ENCODE measurements at places on chromosomes 2 and 18.

- DNase-seq = no peak
Observed at GRCh38 chr2:156399224-156399949, 36.8 kb upstream of the GPD2 start.

GRCh38 chr2:106105151-106105922 lies 88.8 kb downstream of the UXS1 start:
- DNase-seq = no peak

- no peak for DNase-seq
Observed at GRCh38 chr2:42071791-42072190, 24.0 kb downstream of the PKDCC start.

GRCh38 chr2:161983331-161983651 lies 90.7 kb downstream of the DPP4 start:
- no peak for DNase-seq

GRCh38 chr2:132503701-132504100 lies 87.1 kb downstream of the GPR39 start:
- DNase-seq = no peak

GRCh38 chr2:56715683-56716082 lies 531.9 kb downstream of the CCDC85A start:
- DNase-seq = no peak

- no peak for DNase-seq
Observed at GRCh38 chr2:135318808-135319207, 212.2 kb downstream of the ZRANB3 start.
